NCI-H2029 treated with DMSO at 0.1 percent for 48 hours (cell line): ENCODE measurements at places on chromosomes 3 and 15.

DNA sequence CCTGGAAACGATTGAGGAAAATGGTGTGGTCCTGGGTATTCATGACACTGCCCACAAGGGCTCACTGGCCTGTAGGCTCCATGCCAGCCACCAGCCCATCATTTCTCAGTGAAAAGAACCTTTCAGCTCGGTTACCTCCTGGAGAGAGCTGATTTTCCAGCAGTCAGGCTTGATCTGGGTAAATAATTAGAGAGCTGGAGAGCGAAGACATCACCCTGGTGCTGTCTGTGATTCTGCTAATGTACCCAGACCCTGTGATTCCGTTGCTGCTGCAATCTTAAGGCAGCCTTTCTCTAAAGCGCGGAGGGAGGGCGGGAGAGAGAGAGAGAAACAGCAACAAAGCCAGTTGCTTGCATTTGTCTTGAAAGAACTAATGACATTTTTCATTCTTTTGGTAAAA lies 221.9 kb upstream of the TOPAZ1 start:
- DNase-seq: no peak

DNA sequence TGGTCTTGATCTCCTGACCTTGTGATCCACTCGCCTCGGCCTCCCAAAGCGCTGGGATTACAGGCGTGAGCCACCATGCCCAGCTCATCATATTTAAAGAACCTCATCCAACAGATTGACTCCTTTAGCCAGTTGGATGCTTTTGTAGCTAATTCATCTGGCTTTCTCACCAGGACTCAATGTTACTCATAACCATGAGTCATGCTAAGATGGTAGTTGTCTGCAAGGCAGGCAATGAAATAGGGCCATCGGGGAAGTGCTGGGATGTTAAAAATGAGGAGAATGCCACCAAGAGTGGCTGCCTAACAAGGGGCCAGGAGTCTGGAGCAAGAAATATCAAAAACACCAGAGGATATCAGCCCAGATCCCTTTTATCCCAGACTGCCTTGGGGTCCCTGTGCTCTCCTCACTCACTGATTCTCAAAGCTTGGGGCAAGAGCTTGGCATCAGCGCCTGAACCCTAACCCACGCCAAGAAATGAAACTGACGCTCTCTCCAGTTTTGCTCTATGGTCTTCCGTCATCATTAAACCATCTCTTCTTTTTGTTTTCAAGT lies 7.4 kb upstream of the PCOLCE2 start:
- no peak for DNase-seq

DNA sequence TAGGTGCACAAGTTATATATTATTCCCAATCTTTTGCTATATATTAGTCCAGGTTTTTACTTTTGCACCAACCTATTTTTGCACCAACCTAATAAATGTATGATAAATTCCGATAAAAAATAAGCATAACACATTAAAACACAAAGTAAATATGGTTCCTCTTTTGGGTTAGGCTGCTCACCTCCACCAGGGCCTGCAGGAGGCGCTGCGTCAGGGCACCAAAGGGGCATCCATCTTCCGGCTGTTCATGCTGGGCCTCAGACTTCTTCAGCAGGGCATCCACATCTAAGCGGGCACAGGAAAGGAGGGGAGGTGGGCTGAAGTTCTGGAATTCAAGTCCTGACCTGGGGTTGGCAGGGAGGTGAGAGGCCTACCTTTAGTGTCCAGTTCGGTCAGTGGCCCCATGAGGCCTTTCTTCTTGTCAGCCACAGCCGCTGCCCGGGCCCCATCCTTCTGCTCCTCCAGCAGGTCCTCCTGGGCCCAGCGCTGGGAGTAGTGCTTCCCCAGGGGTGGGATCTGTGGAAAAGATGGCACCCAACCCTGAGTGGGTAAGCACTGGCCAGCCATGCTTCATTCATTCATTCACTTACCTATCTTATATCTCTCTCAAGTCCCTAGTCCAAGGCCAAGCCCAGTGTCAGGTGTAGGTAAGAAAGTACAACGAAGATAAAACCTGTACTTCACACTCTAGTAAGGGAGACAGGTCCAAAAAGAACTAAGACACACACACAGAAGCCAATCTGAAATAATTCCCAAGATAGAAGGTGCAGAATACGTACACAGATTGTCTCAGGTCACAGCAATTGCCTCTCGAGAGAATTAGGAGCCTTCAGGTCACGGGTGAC lies 5.2 kb downstream of the TADA3 start:
- no peak for DNase-seq

GRCh38 chr15:96559631-96560030 lies 229.1 kb downstream of the NR2F2 start:
- no peak for DNase-seq

DNA sequence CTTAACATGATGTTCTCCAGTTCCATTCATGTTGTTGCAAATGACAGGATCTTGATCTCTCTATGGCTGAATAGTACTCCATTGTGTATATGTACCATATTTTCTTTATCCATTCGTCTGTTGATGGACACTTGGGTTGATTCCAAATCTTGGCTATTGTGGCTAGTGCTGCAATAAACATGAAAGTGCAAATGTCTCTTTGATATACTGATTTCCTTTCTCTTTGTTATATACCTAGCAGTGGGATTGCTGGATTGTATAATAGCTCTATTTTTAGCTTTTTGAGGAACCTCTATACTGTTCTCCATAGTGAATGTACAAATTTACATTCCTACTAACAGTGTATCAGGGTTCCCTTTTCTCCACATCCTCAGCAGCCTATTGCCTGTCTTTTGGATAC lies 5.9 kb upstream of the RBP2 start:
- no peak for DNase-seq

- no peak for DNase-seq
Observed at GRCh38 chr3:20096135-20096685, 56.0 kb downstream of the KAT2B start.

DNA sequence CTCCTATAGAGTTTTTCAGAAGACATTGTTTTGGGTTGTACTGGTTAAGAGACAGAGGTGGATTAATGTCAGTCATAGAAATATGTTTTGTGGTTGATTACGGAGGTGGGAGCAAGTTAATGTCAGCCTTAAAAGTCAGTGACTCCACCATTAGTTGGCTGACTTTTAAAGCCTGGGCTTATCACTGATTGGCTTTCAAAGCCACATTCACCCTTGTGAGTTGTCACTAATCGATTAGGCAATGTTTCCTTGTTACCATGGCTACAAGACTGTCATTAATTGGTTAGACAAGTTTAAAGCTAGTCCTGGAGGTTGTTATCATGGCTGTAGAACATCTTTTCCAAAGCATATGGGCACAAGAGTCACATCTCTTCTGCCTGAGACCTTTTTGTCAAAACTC lies 73.0 kb downstream of the NEO1 start:
- DNase-seq: no peak

DNA sequence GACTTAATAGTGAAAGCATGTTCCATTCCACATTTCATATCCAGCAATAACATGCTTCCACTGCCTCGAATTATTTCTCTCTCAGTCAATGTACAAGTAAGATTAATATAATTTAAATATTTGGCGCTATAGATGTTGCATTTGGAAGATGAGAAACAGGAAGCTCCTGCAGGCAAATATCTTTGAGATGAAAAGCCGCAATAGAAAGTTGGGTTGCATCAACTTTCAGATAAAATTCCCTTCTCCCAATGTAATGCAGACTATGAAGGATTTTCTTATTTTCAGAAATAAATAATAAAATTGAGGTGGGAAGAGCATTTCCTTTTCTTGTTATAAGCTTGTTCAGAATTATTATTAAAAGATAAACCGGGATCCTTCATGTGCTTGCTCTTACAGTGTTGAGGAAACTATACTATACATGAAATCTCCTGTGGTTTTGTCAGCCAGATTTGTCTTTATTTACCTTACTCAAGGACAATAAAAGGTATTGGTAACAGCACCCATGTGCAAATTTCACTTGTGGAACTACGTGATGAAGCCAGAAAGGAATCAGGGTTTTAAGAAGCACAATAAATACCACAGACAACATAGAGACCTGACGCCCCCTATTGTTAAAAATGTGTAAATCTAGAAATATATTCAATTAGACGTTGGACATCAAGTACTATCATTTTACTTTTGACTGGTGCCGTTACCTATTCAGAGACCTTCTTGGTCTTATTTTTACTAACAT lies 307.0 kb downstream of the ARPP21 start:
- no peak for DNase-seq

GRCh38 chr3:149611149-149611548 lies 46.7 kb downstream of the WWTR1 start:
- no peak for DNase-seq

GRCh38 chr3:108468577-108468976 lies 41.8 kb downstream of the MYH15 start:
- DNase-seq: no peak

- no peak for DNase-seq
Observed at GRCh38 chr15:63250312-63250965, 27.0 kb upstream of the APH1B start.

GRCh38 chr15:60486742-60487141 lies 7.8 kb upstream of the ICE2 start:
- DNase-seq: no peak

- no peak for DNase-seq
Observed at GRCh38 chr3:178709051-178709450, 172.8 kb downstream of the KCNMB2 start.

DNA sequence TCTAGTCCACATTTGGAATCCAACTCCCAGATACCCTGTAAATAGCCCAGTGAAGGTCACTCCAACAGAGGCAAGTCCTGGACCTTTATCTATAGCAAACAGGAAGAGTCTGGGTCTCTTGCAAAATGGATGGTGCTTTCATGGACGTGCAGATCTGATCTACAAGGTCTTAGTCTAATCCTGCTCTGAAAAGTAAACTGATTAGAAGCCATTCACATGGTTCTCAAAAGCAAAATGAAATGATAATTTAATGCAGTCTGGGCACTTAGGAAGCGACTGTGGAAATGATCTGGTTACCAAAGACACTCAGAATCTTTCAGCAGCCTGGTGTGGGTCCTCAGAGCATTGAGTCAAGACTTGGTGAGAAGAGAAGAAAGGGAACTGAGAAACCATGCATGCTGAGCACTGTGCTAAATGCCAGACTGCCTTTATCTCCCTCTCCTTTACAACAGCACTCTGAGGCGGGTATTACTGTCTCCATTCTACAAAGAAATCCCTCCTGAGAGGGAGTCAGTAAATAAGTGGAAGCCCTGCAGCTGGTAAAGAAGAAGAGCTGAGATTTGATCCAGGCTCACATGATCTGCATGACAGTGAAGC lies 29.0 kb downstream of the AQP9 start:
- no peak for DNase-seq

GRCh38 chr3:119733812-119734211 lies 31.0 kb downstream of the CFAP91 start:
- DNase-seq: no peak

DNA sequence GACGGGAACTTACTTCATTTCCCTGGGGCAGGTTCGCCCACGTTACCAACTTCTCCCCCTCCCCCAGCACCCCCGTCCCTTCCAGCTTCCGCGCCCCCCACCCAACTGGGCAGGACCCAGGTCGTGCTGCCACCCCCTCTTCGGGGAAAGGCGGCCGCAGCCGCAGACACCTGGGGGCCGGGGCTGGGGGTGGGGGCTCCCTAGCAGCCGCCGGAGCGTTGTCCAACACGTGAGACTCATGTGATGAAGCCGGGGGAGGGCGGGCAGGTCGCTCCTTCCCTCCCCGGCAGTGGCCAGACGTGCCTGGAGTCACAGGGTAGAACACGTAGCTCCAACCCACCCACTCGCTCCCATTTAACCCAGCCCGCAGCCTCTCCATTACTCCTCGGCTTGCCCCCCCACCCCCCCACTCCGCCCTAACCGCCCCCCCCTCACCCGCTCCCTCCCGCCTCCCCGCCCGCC lies 240 bp upstream of the BHLHE40 start:
- peak; percentile 61 for DNase-seq

DNA sequence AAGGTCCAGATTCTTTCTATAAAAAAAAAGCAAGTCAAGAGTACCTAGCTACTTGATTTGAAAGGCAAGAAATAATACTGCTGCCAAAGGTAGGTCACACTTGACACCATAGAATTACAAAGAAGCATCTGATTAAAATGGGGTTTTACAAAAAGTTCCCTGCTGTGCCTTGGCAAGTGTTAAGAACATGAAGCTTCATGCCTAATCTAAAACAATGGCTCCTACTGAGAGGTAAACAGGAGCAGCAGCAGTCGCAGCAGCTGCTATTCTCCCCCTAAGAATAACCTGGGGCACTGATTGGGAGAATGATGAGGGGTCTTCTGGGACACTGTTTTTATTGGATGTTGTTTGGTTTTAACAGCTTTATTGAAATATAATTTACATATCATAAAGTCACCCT lies 14.1 kb downstream of the UBP1 start:
- no peak for DNase-seq

DNA sequence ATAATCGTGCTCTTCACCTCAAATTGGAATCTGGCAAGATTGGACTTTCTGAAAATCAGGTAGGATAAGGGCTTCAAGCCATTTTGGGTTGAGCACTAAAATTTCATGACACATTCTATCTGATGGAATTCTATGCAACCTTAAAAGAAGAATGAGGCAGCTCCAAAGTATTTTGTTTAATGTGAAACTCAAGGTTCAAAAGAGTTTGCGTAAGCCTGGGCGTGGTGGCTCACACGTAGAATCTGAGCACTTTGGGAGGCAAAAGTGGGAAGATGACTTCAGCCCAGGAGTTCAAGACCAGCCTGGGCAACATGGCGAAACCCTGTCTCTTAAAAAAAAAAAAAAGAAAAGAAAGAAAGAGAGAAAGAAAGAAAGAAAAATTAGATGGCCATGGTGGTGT lies 3.6 kb upstream of the PLA1A start:
- no peak for DNase-seq

DNA sequence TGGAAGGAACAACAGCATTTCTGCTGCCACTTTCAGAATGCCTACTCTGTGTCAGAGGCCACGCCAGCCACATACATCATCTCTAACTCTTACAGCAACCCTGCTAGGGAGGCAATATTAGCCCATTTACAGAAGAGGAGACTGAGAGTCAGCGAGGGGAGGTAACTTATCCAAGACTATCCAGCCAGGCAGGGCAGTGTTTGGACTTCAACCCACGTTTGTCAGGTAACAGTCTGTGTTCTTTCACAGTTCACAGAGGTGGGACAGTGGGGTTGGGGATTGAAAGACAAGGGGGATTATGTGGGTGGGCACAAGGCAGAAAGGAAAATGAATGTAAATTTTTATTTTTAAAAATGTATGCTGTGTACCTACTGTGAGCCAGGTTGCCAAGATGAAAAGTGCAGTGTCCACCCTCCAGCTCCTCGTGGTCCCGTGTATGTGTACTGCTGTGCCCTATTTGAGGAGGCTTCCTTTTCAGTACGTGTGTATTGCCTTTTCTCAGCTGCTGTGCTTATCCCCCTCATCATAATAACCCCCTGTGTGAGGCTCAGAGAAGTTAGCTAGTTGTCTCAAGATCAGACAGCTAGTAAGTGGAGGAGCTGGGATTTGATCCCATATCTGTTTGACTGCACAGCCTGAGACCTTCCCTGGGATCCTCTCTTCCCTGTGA lies 16.5 kb upstream of the ATP2B2 start:
- no peak for DNase-seq

GRCh38 chr3:172213200-172213599 lies 173.8 kb downstream of the FNDC3B start:
- no peak for DNase-seq

GRCh38 chr3:18077128-18077840 lies 334.9 kb upstream of the TBC1D5 start:
- no peak for DNase-seq

- no peak for DNase-seq
Observed at GRCh38 chr3:4060064-4060463, 243.1 kb upstream of the SETMAR start.
